Karpas-422 (cell line): ENCODE measurements at places on chromosomes 16 and 17. TPM values are rescaled to one million over a fixed set of nuclear protein-coding genes. Genes with fewer than 3 reads are reported as not detected.

C16orf96 gene
- not detected in 2 replicates for total RNA-seq

PHOSPHO1 gene
- total RNA-seq = 2.3 TPM in 1 of 2 replicates, not detected in the other

PDIA2 gene
- total RNA-seq = 0.71 TPM in 1 of 2 replicates, not detected in the other

DNA sequence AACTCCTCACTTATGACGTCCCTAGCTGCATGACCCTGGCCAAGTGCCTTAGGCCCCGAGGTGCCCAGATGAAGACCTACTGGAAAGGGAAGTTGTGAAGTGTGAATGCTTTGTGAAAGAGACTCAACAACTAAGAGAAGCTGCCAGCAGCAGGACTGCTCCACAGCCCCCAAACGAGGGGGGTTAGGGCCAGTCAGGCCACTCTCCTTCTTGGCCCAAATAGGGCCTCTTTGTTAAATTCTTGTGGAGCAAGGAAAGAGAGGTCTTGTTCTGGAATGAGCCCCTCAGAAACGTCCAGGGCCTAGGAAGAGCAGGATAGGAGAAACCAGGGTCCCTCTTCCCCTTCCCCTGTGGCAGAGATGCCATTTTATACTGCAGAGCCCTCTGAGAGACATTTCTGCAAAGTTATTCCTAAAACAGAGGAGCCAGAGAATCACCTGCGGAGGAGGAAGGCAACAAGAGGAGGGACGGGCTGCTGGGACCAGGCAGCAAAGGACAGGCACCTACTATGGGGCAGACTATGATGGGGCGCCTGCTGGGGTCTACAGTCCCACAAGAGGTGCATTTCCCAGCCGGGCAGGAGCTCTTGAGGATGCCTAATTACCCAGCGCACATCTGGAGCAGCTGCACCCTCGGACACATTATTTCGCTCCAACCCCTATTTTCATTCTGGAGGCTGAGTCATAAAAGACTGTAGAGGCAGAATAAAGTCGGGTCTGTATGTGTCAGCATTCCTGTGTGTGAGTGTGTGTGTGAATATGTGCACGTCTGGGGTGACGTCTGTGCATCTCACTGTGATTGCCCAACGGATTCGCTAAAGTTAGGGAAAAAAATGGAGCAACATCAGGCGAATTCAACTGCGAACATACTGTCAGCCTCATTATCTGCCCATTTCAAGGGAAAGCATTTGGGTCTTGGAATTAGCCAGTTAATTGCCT is 11.4 kb upstream of the HOXB9 start:
- no peaks in the 10 kb centered on the region for H3K36me3 ChIP-seq
- no peak overlapping the region for H3K4me3 ChIP-seq

GRCh38 chr17:29066047-29066446 is 23.1 kb downstream of the PIPOX start:
- no peak overlapping the region for H3K4me3 ChIP-seq
- no peaks in the 10 kb centered on the region for H3K36me3 ChIP-seq
- H3K4me1 ChIP-seq = no peaks in the 10 kb centered on the region
- no peaks in the 10 kb centered on the region for H3K27me3 ChIP-seq
- H3K27ac ChIP-seq = no peak overlapping the region

DNA sequence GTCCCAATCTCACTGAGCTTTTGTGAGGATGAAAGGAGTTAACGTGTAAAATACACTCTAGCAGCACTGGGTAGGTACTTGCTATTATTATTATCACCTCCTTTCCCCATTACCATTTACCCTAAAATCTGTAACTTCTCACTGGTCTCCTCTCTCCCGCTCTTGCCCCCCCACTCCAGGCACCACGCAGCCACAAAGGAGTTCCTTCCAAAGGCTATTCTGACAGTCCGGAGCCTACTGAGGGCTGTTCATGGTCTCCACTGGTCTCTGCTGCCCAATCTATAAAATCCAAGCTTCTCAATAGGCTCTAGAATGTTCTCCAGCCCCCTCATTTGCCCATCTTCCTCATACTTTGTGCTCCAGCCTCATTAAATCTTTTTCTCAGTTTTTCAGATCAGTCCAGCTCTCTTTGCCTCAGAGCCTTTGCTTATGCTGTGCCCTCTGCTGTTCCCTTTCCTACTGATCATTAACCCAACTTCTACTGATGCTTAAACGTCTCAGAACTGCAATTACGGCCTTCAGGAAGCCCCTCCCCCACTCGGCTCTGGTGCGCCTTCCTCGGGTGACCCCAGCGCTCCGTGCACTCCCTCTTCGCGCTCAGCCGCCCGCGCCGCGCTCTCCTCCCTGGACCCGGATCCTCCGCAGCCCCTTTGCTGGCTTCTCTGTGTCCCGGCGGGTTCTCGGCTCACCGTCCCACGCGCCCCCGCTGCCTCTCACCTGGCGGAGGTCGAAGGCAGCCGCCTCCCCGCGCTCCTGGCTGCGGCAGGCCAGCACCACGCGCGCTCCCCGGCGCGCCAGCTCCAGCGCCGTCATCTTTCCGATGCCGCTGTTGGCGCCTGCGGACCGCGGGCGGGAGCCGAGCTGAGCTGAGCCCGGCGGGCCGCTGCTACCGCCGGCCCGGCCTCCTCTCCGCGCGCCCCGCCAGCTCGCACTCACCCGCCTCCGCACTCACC is 737 bp downstream of the DHRS13 start:
- H3K27ac ChIP-seq = peak overlapping the region; percentile 49
- H3K4me1 ChIP-seq = peaks cover 32% of the 10 kb centered on the region
- H3K4me3 ChIP-seq = peak overlapping the region; percentile 79
- peak; percentile 86 for DNase-seq
- no peaks in the 10 kb centered on the region for H3K27me3 ChIP-seq
- H3K36me3 ChIP-seq = peaks cover 8% of the 10 kb centered on the region; the same call in 1 of the 2 replicates

DNA sequence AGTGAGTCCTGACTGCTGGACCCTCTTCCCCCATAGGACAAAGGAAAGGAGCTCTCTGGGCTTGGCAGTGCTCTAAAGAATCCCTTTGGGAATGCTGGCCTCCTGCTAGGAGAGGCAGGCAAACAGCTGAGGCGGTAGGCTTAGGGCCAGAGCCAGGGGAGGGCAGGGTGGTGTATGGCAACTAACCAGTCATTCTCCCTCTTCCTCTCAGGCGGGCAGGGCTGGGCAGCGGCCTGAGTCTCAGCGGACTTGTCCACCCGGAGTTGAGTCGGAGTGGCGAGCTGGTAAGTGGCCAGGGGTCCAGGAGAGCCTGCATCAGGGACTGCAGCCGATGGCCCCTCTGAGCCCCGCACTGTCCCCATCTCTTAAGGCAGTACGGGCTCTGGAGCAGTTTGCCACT is 4.4 kb downstream of the ACADVL start:
- peaks cover 14% of the 10 kb centered on the region for H3K36me3 ChIP-seq
- no peak overlapping the region for H3K27ac ChIP-seq
- H3K4me3 ChIP-seq = no peak overlapping the region
- H3K4me1 ChIP-seq = peaks cover 38% of the 10 kb centered on the region
- no peaks in the 10 kb centered on the region for H3K27me3 ChIP-seq

DNA sequence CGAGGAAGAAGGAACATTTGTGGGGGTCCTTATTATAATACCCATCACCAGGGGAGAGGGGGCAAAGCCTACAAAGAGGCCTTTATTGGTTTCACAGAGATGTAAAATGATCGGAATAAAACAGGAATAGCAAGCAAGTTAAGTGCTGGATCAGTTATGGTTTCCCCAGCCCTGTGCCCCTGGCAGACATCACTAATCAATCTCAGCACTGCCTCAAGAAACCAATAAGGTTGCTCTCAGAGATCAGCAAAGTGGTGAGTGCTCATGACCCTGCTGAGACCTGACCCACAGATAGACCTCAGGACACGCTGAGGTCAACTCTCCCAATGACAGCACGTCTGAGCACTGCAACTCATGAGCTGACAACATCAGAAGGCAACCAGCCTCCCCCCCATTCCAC is 66.3 kb downstream of the ZNF423 start:
- H3K27me3 ChIP-seq = no peaks in the 10 kb centered on the region
- H3K27ac ChIP-seq = no peak overlapping the region
- H3K4me3 ChIP-seq = no peak overlapping the region
- no peaks in the 10 kb centered on the region for H3K4me1 ChIP-seq
